ENCODE measurements at places on chromosomes 13 and 19. TPM values are rescaled to one million over a fixed set of nuclear protein-coding genes. Genes with fewer than 3 reads are reported as not detected.

- no peak for DNase-seq
Measured at GRCh38 chr19:46080561-46080960, 39.8 kb upstream of the IGFL4 start.

- DNase-seq, result no peak
Measured at GRCh38 chr13:69496981-69497380, 610.6 kb upstream of the ATXN8OS start.

GRCh38 chr13:52924289-52925148 is 76.1 kb upstream of the PCDH8 start:
- DNase-seq, result no peak

GRCh38 chr13:19089315-19089714 is 92.3 kb downstream of the TUBA3C start:
- DNase-seq, result no peak

DNA sequence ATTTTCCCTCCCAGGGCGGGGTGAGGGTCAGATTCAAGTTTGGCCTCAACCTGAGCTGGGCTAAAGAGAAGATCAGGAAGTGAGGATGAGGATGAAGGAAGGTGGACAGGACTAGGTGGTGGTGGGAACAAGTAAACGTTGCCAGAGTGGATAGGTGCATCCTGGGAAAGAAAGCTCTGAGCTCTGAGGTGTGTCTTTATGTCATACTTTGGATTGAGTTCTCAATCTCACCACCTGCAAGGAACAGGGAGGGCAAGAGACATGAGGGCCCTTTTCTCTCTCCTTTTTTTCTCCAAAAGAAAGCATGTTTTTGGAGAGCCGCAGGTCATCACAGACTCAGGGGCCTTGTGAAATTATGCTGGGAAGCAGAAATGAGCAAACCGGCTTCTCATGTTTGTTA is 38.2 kb upstream of the IGFL1 start:
- no peak for DNase-seq

DNA sequence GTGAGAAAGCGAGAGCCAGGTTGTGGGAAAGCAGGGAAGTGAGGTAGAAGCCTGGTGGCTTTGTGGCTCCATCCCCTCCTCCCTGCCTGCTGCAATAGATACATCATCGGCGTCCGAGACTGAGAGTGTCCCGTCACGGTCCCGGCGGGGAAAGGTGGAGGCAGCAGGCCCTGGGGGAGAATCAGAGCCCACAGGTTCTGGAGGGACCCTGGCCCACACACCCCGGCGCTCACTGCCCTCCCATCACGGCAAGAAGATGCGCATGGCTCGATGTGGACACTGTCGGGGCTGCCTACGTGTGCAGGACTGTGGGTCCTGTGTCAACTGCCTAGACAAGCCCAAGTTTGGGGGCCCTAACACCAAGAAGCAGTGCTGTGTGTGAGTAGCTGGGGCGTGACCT is 5.1 kb downstream of the KMT2B start:
- no peak for DNase-seq

DNA sequence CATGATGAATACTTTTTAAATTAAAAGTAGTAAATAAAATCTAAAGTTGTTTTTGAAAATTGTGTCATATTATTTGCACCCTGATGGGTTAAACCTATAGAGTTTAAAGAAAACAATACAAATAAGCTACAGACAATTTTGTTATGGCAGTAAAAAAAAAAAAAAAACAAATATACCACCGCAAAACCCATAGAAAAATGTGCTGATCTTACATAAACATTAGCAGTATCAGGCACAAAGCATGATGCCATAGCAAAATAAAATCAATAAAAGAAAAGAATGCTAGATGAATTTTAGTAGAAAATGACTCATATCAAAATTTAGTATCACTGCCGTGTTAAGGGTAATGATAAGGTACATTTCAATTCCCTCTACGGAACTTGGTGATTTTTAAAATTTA is 826.0 kb downstream of the SLITRK1 start:
- no peak for DNase-seq

DNA sequence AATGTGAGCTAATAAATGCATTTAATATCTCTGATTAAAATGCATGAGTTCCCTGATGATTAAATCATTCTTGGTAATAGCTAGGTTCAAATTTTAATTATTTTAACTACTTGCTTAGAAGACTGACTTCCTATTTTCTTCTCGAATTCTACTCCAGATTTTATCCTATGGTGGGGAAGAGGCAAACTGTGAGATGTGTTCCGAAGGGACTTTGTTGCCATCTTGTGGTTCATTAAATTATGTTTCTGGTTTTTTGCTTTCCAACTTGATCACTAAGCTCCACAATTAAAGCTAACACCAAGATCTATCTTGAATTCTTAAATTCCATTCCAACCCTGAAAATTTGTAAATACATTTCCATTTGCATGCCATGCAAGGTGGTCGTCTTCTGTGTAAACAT is 538.4 kb upstream of the PCDH20 start:
- peak; percentile 41 for DNase-seq

DNA sequence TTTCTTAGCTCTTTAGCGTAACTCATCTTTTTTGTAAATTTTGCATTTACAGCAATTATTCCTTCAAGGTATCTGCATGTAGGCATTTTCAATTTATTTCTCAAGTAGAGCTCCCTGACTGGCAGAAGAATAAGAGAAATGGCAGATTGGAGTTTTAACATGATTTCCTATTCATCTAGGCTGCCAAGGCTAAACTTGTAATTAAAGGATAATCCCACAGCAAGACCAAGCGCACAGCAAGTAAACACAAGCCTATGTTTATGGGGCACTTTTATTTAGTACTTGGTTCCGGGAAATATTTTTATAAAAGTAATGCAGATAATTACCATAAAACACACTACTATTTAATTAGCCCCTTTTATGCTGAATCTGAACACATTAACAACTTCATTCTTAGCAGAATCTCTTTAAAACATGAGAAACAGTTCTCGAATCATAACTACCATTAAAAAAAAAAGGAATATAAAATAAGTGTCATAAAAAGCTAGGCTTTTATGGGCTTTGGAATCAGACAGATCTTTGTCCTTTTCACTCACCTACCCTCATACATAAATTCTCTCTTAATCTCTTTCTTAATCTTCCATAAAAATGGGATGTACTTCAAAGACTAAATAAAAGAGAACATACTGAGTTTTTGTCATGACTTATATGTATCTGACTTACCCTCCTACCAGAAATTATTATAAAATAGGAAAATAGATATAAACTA is 961.6 kb upstream of the MIR17HG start:
- DNase-seq, result no peak

- DNase-seq, result no peak
Measured at GRCh38 chr13:111630406-111630805, 310.0 kb downstream of the TEX29 start.

GRCh38 chr13:59514316-59514715 is 649.4 kb downstream of the DIAPH3 start:
- no peak for DNase-seq

- DNase-seq, result no peak
Measured at GRCh38 chr19:47176071-47176626, 45.5 kb downstream of the SAE1 start.

GRCh38 chr13:56586976-56587375 is 553.7 kb upstream of the PRR20A start:
- DNase-seq, result no peak

LHB gene
- total RNA-seq, result not detected

- no peak for DNase-seq
Measured at GRCh38 chr13:111637365-111637764, 316.9 kb downstream of the TEX29 start.

DNA sequence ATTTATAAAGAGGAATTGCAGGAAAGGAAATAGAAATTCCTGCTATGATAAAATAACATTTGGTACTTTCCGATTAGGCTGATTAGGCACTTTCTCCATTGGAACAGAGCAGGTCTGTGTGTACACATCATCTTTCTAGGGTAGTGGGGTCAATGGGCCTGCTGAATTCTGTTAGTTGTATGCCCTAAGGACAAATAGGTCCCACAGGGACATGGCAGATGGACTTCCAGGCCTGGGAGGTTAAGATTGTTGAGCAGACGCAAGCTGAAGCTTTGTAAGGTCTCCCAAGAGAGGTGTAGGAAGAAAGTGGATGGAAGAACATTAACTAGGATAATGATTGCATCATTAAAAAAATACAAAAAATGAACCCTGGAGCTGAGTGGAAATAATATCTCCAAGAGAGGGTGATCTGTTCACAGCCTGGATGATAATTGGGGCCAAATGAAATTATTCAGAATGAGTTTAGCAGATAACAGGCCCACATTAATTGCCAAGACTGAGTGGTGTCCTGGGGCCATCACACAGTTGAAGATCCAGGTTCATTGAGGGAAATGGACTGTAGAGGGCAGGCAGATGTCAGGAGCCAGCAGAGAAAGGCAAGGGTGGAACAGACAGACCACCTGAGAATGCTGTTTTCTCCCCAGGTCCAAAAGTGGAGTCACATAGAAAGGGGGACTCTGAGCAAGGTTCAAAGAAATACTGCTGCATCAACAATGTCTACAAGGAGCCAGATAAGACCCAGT is 215.1 kb downstream of the DNAJC15 start:
- DNase-seq, result no peak

DNA sequence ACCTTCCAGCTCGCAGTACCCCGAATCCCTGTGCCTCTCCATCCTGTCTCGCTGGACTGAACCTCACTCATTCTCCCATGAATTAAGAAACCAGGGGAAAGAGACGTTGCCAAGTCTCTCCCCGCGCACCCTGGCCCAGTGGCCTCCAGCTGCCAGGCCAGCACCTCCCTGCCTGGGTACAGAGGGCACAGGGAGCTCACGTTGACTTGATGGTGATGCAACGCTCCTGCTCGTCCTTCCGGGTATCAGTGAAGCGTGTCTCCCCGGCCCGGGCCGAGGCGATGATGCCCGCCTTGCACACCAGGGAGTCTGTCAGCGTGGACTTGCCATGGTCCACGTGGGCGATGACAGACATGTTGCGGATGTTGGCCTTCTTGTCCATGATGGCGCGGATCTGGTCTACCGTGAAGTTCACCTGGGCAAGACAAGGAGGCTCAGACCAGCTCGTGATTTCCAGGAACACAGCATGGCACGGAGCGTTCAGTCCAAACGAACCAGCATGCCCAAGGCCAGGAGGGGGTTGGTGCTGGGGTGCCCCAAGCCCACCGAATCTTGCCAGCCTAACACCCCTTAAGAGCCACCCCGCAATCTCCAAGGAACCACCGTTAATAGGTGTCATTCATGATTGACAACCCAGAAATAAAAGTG is 1.2 kb downstream of the EEF2 start:
- DNase-seq, result no peak

PGLYRP2 gene
- total RNA-seq, result not detected

COG6 gene
- 14.6 TPM for total RNA-seq

DNA sequence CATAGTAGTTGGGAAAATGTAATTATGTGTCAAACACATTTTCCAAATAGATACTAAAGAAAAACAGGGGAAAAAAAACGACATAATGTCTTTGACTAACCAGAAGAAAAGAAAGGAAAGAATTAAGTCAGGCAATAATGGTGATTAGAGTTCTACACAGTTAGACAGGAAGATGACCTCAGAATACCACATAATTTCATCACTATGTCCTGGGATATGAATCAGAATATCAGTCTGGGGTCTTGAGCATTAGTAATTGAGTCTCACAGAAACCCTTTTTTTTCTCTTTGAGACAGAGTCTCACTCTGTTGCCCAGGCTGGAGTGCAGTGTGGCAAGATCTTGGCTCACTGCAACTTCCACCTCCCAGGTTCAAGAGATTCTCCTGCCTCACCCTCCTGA is 503.4 kb downstream of the SLITRK1 start:
- no peak for DNase-seq

DNA sequence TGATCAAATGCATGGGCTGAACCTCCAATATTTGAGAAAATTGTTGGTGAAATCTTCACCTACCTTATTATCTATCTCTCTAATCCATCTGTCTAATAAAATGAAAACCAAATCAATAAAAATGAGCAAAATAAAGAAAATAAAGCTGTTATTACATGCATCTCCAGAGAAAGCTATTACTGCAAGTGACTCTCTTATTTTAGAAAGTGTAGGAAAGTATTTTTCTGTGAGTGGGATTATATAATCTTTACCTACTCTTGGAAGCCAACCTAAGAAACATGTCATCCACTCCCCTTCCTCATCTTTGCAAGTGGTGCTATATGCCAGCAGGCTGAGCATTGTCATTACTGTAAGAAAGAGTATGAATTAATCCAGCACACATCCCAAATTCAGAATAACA is 191.5 kb upstream of the RFC3 start:
- no peak for DNase-seq

DNA sequence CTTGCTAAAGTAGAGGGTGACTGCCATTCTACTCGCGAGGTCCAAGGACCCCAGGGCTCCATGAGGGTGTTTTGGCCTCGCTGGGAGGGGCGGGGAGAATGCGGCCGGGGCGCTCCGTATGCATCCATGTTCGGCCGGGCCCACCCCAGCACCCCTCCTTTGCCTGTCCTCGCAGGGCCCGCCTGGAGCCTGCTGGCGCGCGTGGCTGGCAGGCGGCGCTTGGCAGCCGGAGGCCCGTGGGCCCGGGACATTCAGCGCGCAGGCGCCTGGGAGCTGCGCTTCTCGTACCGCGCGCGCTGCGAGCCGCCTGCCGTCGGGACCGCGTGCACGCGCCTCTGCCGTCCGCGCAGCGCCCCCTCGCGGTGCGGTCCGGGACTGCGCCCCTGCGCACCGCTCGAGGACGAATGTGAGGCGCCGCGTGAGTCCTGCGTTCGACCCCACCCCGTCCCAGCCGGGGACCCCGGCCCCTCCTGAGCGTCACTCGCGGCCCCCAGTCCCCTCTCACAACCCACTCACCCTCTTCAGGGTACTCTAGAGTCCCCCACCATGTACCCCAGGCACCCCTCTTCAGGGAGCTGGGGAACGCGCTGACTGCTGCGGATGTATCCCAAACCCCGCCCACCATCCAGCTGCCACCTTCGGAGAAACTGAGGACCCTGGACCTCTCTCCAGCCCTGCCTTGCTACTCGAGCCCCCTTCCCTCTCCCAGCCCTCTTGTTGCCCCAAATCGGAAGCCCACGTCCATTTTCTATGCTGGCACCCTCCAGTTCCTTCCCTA is 4.1 kb downstream of the DLL3 start:
- DNase-seq, result peak; percentile 43

METTL21C gene
- total RNA-seq, result not detected

DNA sequence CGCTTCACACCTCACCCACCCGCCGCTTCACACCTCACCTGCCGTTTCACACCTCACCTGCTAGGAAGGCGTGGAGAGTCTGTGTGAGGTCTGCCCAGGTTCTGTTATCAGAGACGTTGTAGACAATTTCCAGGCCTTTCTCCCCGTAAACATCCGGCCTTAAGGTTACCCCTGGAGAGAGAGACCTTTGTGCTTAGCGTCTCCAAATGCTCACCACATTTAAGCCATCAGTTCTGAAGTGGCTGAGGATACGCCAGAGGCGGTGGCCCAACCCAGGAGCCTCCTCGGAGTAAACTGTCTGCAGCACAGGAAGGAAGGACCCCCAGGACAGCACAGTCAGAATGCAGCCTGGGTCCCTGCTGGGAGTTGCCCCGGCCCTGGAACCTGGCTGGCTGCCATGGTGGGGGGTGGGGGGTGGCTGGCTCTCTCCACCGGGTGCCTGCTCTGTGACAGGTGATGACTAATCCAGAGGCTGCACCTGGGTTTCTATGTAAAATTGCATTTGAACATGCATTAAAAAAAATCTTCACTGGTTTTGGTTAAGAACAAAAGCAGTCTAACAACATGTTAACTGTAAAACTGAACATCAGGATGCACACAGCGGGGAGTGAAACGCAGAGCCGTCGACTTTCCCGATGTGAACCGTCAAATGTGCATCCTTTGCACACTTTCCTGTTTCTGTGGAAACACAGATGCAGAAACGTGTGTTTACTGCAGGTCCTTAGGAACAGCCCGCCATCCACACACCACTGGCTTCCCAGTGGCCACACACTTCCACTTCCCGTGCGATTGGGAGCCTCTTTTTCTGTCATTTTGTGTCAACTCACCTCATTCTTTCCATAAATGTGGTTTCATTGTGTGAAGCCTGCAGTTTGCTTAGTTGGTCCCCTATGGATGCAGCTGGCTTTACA is 4.5 kb downstream of the ATP4B start:
- DNase-seq, result no peak

MYPOP gene
- total RNA-seq, result 1.2 TPM
